Melanocyte of skin (primary cell): ENCODE measurements at places on chromosomes 1 and 21. TPM values are rescaled to one million over a fixed set of nuclear protein-coding genes. Genes with fewer than 3 reads are reported as not detected.

The RAP1GAP gene
- 4.8 and 6.7 TPM in 2 replicates for total RNA-seq

The VSIG8 gene
- not detected in 2 replicates for total RNA-seq

The PLPP3 gene
- total RNA-seq: 3.4 and 5.8 TPM in 2 replicates

The NT5C1A gene
- total RNA-seq: not detected in 2 replicates

The KRTAP7-1 gene
- total RNA-seq: 0.36 TPM in 1 of 2 replicates, not detected in the other

The ADGRL4 gene
- total RNA-seq: 0.33 and 0.46 TPM in 2 replicates

The RER1 gene
- 70.9 and 91.5 TPM in 2 replicates for total RNA-seq

The CADM3 gene
- total RNA-seq: 5.2 and 12.3 TPM in 2 replicates

The LCE6A gene
- not detected in 2 replicates for total RNA-seq

The SYTL1 gene
- total RNA-seq: 0.15 TPM in 1 of 2 replicates, not detected in the other
